ENCODE measurements at places on chromosomes 1 and 21.

DNA sequence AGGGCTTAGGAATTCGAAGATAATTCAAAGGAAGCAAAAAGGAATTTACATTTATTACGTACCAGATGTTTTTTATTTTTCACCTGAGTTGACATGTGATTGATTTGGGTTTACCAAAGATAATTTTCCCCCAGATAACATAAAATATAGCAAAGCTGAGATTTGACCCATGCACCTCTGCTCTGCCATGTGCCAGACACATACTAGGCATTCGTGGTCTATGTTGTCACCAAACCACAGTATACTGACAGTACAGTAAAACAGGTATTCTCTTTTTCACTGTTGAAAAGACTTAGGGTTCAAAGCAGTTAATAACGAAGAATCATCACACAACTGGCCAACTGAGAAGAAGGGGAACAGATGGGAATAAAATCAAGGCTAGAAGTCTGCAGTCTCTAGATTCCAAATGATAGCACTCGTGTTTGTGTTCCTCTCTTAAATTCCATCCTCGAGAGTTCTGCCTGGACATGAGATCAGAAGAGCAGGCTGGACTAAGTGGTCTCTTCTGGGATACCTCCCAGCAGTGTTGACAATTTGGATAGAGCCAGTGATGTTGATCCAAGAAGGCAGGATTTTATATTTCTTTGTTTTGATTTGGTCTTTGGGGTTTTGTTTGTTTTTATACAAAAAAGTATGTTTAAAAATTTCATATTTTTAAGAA, 85.3 kb upstream of the RAVER2 start:
- DNase-seq, result no peak

GRCh38 chr1:107724648-107725047, 240.3 kb downstream of the VAV3 start:
- DNase-seq, result no peak

GRCh38 chr1:30008998-30009657, 714.3 kb downstream of the MATN1 start:
- DNase-seq, result no peak

DNA sequence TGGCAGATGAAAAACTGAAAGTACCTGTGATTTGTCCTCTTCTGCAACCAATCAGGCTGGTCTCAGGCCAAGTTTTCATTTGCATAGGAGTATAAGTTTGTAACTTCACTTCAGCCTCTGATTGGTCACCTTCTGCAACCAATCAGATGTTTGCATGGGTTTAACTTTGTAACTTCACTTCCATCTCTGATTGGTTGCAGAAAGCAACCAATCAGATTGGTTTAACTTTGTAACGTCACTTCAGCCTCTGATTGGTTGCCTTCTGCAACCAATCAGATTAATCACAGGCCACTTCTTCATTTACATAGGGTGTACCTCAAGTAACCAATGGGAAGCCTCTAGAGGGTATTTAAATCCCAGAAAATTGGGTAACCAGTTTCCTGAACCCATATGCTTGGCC, 18.9 kb upstream of the TUT4 start:
- DNase-seq, result no peak

DNA sequence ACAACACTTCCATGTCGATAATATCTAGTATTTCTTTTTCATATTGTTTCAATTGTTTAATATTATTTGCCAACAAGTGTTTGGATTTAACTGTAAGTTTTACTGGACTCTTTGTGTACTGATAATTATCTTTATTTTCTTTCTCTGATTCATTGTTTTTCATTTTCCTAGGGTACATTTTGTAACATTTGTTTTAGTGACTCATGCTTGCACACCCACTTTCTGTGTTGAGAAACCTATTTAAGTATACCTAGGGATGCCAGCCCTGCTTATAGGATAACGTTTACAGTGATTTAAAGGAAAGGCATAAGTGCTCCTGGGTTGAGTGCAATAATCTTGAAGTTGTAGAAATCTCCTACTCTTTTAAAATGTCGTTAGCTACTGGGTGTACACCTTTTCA, 1386.0 kb upstream of the ADGRL4 start:
- no peak for DNase-seq

DNA sequence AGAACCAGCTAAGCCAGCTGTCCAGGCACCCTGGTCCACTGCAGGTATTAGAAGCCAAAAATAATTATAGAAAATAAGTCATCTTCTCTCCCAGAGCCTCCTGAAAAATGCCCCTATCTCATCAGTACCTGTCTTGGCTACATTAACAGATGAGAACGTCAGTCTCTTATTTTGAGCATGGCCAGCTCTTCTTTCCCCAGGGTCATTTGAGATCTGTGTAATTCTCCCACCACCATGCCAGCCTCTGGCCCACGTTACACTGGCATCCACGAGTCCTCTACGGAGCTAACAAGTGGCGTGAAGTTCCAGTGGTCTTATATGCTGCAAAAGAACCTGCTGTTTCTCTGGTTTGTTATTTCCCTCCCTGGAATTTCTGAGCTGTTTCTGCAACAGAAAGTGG, 118.0 kb downstream of the ATP5PO start:
- no peak for DNase-seq

GRCh38 chr1:84078842-84079202, 65.2 kb upstream of the PRKACB start:
- no peak for DNase-seq

- DNase-seq, result no peak
Measured at GRCh38 chr1:216049741-216050430, 373.4 kb downstream of the USH2A start.

DNA sequence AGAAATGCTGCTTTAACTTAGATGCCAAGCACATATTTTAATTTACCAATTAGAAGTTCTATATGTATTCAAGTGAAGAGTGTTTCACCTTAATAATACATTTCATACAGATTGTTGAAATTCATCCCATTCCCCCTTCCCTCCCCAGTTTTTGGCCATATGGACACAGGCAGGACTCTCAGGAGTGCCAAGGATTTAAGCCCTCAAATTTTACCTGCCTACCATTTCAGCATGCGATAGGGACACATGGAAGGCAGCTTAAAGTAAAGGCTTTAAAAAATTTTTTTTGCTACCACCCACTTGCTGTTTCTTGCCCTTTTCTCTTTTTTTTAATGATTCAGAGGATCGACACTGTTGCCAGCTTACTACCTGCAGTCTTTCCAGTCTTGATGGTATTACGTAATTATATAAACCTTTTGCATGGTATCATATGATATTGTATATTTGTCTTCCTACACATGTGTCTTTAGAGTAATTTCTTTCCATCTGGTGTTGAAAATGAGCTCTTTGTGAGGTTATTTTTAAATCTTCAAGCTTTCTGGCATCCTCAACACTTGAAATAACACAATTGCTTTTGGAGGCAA, 7.0 kb downstream of the EPB41 start:
- no peak for DNase-seq

DNA sequence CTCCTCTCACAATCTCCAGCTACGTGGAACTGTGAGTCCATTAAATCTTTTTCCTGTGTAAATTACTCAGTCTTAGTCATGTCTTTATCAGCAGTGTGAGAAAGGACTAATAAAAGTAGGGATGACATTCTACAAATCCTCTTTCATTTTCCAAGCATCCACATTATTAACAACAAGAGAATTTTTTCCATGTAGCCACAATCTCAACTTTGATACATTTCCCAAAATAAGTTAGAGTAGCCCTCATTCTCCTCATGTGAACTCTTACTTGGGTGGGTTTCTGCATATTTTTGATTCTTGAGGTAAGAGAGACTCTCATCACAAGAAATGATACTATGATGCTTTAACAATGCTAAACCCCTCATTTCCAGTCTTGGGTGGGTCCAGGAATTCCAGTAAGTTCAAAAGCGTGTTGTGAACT, 52.8 kb downstream of the TNFSF18 start:
- DNase-seq, result no peak

DNA sequence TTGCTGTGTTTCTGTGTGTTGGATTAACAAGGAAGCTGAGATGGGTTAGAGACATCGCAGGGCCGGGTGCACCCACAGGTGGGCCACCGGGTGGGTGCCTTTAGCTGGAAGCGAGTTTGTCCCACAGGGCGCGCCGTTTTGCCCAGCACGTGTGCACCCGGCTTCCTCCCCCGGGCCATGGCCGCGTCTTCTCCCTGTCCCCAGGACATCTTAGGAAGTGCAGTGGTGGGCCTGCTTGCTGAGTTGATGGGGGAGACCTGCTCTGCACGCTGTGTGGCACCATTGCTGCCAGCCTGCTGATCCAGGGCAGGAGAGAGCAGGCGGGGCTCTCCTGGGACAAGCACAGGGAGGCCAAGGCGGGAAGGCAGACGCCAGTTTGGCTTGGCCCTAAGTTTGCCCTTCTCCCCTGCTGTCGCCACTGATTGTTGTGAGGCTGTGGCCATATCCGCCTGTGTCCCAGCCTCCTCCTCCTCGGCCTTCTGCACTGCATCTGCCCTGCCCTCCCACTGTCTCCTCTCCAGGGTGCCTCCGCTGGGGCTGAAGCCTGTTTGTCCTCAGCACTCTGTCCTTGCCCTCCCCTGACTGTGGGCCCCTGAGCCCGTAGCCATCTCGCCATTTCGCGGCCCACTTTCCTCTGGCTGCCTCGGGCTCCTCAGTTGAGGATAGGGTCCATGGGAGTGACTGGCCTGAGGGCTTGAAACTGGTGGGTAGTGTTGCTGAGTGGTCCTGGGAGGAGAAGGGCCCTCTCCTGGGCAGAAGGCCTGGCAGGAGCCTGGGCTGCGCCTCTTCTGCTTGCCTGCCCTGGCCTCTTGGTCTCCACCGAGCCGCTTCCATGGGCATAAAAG, 47.6 kb downstream of the PKNOX1 start:
- no peak for DNase-seq

GRCh38 chr1:164803366-164803765, 244.4 kb downstream of the PBX1 start:
- DNase-seq, result no peak

- no peak for DNase-seq
Measured at GRCh38 chr1:163477276-163477830, 155.6 kb downstream of the NUF2 start.

DNA sequence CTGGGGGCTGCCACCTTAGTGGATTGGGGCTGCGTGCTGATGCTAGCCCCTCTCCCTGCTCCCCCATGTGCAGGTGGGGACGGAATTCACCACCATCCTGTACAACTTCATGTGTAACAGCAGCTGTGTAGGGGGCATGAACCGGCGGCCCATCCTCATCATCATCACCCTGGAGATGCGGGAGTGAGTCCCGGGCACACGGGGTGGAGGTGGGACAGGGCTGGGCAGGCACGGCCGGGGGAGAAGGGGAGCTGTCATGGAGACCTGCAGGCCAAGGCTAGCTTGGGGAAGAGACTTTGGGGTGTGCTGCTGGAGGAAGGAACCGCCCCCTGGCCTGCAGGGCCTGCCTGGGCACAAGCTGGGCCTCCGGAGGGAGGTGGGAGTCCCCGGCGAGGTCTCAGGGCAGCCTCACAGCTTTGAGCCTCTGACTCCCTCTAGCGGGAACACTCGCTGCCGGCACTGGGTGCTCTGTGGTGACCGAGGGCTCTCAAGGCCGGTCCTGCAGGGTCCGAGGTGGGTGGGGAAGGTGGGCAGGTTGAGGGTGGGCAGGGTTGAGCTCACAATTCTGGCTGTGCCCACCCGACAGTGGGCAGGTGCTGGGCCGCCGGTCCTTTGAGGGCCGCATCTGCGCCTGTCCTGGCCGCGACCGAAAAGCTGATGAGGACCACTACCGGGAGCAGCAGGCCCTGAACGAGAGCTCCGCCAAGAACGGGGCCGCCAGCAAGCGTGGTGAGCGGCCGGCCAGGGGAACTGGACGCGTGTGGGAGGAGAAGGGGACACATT, 25.0 kb upstream of the CCDC27 start:
- DNase-seq, result no peak

- DNase-seq, result no peak
Measured at GRCh38 chr1:177586429-177586828, 383.4 kb downstream of the SEC16B start.

GRCh38 chr1:198903203-198903602, 264.4 kb downstream of the PTPRC start:
- DNase-seq, result no peak

DNA sequence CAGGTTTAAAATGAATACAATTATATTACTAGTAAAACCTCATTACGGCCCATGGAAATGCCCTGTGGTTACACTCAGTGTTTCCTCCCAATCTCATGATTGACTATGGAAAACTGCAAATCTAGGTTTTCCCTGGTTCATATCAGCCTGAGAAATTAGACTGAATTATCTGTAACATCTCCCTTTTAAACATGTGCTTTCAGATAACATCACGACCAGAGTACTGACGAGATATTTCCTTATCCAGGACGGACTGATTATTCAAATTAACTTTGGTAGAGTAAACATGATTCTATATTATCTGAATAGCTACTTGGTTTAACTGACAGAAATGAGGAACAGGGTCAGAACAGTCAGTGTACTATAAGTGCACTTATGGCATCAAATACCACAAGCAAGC, 82.3 kb downstream of the RGS7 start:
- no peak for DNase-seq

DNA sequence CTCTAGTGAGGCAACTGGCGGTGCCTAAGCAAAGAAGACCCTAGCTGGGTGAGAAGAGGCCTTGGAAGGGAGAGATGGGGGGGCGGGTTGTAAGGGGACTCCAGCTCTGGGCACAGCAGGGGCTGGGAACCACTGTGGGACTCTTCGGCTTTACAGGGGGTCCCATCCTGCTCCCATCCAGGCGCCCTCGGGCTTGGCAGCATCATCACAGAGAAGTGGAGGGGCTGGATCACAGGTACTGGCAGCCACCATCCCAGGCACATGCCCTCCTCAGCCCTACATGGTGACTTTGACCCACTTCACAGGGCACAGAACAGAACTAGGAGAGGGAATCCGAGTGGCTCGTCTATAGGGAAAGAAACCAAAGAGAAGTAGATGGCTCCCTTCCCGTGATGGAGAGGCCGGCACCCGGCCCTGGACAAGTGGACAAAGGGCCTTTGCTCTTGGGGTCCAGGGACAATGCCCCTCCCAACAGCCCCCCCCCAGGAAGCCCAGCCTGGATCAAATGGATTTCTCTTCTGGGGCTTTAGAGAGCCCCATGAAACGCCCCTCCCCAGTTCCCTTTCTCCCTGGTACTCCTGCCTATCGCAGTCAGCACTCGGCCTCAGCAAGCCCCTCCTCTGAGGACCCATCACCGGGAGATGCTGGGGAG, 54.0 kb upstream of the ECE1 start:
- no peak for DNase-seq

DNA sequence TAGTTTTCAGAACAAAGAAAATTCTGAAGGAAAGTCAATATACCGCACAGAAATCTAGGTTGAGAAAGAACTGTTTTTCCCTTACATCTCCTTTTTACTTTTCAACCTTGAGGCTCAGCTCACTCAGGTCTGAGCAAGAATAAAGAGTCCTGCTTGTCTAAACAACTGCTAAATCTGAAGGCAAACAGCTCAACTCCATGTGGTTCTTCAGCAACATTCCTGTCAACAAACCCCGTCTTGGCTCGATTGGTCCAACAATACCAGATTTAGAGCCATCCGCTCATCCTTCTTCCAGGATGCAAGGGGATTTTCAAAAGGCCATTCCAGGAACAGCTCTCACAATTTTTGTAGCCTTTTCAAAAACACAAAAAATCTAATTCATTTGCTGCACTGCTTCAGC, 119.8 kb downstream of the HLCS start:
- DNase-seq, result no peak

GRCh38 chr1:14262637-14263036, 335.8 kb upstream of the KAZN start:
- DNase-seq, result no peak

Data from activated CD4-positive, alpha-beta T cell treated with anti-CD3 and anti-CD28 coated beads, Interleukin-2, amount 50 U/mL, for 16 hours (primary cell).